NCI-H1092 treated with DMSO at 0.1 percent for 48 hours (cell line): ENCODE measurements at places on chromosomes 6 and 20.

DNA sequence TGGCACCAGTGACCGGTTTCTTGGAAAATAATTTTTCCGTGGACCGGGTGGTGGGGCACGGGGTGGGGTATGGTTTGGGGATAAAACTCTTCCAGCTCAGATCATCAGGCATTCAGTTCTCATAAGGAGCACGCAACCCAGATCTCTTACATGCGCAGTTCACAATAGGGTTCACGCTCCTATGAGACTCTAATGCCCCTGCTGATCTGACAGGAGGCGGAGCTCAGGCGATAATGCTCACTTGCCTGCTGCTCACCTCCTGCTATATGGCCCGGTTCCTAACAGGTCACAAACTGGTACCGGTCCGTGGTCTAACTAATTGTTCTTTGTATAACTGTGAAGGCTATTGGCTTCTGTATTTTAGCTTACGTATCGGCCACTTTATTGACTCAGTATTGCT lies 51.7 kb downstream of the VSTM2L start:
- no peak for DNase-seq

DNA sequence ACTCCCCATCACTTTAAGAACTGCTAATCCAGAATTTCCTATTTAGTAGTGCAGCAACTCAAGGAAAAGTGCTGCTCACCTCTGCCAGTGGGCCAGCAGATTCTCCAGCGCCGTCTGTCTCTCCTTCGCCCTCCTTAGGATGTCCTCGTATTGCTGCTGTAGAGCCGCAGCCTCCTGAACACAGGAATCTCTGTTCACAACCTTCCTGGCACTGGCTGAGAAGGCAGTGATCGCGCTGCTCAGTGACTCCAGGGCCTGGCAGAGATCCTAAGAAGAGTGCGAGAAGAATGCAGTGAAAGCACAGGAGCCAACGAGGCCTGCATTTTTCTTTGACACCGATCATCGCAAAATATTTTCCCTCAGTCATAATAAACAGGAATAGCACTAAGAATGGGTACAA lies 209.0 kb downstream of the SYNE1 start:
- DNase-seq = no peak

DNA sequence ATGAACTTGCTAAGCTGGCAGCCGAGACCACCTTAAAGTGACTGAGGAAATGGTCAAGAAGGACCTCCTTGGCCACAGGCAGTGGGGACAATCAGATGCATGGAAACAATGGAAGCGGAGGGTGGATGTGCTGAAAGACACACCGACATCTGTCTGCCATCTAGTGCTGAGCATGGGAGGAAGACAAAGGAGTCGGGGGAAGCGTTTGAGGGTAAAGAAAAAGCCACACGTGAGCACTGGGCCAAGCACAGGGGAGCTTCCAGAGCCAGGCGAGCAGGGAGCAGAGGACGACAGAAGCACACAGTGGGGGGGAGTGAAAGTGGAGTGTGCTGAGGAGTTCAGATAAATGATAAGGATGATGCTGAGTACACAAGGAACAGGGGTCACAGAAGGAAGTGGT lies 367.8 kb downstream of the ZFAND3 start:
- no peak for DNase-seq

DNA sequence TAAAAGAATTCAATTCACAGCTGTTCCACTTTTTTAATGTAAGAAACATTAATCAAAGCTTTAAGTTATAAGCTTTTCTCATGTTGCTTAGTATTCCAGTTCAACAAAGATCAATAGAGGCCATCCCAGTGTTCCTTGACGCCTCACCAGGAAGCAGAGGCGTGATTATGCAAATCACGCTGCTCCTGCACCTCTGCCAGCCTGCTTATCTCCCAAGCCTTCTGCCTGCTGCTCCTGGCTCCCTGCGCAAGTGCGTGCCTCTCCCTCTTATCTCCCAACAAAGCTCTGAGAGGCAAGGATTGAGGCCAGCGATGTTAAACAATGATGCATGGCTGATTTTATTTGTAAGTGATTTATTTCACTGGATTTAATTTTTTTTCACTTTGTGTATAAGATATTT lies 42.8 kb downstream of the INSM1 start:
- peak; percentile 96 for DNase-seq

DNA sequence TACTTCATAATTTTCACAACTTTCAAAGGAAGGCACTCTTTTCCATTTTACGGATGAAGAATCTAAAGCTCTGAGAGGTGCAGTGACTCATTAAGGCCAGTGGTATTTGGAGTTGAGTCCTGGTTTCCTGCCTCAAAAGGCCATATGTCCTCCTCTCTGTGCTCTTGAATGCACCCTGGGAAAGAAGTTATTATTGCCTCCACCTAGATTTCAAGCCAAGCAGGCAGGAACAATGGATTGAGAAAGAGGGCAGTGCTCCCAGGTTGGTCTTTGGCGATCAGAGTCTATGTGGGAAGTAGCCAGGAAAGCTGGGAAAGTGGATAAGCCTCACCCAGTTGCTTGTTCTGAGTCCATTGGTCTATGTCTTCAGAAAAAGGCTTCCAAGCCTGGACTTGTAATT lies 165.0 kb downstream of the MAFB start:
- DNase-seq = no peak

DNA sequence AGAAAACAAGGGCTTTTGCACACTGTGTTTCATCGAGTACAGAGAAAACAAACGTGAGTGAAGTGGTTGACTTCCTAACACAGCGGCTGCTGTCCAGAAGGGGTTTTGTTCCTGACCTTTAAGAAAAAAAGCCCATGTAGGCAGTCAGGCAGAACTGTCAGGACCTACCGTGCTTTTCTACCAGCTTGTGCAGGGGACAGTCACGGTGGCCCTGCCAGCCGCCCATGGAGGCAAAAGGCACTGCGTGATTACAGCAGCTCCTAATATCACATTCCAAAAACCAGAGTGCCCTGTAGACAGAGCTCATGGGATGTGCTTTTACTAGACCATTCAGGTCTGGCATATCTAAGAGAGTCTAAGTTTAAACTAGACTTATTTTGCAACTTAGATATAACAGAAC lies 12.2 kb downstream of the TNFAIP3 start:
- no peak for DNase-seq

GRCh38 chr6:56808871-56809359 lies 146.0 kb upstream of the BEND6 start:
- no peak for DNase-seq

GRCh38 chr6:161370880-161371279 lies 97.0 kb upstream of the AGPAT4 start:
- peak; percentile 84 for DNase-seq

GRCh38 chr6:137214931-137215330 lies 4.3 kb downstream of the IFNGR1 start:
- no peak for DNase-seq

- no peak for DNase-seq
Observed at GRCh38 chr20:48826883-48827771, 672 bp downstream of the PREX1 start.

DNA sequence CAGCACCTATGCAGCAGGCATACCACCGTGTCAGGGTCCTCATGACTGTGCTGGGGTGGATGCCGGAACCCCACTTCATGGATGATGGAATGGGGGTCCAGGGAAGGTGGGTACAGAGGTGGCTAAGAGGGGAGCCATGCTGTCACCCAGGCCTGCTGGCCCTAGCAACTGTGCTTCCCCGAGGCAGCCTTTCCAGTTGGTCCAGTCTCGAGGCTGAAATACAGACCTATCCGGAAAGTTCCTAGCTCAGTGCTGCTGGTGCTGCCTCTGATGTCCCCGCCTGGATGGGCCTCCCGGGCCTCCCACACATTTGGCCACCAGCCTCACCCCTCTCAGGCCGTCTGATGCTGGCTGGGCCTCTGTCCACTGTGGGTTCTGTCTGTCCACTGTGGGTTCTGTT lies 17.4 kb downstream of the SIRPA start:
- no peak for DNase-seq

GRCh38 chr20:61117725-61118124 lies 134.3 kb upstream of the CDH4 start:
- DNase-seq = no peak

DNA sequence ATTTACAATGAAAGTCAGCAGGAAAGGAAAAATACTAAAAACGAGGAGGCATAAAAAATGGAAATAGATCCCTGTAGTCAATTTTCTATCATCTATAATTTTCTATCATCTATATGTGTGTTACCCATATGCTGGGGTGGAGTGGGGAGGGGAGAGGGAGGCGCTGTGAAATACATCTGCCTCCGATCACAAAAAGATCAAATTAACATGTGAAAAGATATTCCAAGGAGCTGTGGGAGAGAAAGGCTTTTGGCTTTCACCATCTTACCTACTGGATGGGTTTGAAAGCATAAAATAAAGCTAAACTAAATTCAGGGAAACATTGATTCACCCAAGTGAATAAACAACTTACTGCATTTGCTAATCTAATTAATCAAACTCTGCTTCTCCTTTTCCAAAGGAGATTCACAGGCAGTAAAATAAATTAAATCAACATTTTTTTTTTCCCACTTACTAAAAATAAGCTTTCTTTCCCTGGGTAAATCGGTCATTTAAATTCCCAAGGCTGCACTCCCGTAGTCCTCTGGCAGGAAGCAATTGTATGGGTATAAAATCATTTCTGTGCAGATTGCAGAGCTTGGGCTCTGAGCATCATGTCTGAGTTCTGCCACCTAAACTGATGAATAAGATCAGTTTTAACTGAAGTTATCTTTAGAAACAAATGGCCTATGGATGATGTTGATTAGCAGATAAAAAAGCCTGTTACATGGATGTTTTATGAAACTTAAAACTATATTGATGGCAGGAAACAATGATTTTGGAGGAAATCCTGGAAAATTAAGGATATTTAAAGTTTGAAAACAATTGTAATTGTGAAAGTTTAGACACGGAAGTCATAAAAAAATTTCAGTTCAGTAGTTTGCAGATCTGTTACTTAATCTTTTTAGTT lies 147.9 kb downstream of the SOX4 start:
- DNase-seq = peak; percentile 29

GRCh38 chr20:56796345-56796744 lies 167.2 kb downstream of the TFAP2C start:
- DNase-seq = no peak
